Right renal cortex interstitium (tissue), 3 donors: ENCODE measurements at places on chromosomes 1 and 21. TPM values are rescaled to one million over a fixed set of nuclear protein-coding genes. Genes with fewer than 3 reads are reported as not detected.

Gene SPRR2E
- polyA plus RNA-seq: not detected

Gene NCF2
- 2.6 TPM for polyA plus RNA-seq

Gene ANKRD35
- 2.6 TPM for polyA plus RNA-seq

Gene CITED4
- polyA plus RNA-seq: 3.0 TPM

Gene CFAP107
- polyA plus RNA-seq: 0.82 TPM

- no peak for DNase-seq
Observed at GRCh38 chr1:93597709-93598108, 83.9 kb downstream of the BCAR3 start.

DNA sequence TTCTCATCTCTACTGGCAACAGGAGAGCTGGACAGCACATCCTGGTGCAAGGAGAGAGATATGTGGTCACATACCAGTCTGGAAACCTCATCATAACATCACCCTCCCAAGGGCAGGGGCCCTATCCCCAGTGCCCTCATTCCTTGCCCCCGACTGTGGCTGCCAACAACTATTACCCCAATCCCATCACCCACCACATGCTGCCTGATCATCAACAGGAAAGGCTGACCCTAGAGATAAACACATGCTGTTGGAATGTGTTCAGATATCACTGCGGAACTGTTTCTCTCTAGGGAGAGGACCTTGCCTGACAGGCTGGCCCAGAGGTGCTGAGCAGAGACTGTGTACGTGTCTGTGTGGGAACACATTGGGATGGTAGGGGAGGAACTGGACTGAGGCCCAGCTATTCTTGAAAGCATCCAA lies 4.5 kb upstream of the INKA2 start:
- DNase-seq: no peak

- no peak for DNase-seq
Observed at GRCh38 chr1:180627411-180627810, 4.4 kb upstream of the XPR1 start.

- no peak for DNase-seq
Observed at GRCh38 chr1:22841860-22842281, 130.8 kb downstream of the LACTBL1 start.

DNA sequence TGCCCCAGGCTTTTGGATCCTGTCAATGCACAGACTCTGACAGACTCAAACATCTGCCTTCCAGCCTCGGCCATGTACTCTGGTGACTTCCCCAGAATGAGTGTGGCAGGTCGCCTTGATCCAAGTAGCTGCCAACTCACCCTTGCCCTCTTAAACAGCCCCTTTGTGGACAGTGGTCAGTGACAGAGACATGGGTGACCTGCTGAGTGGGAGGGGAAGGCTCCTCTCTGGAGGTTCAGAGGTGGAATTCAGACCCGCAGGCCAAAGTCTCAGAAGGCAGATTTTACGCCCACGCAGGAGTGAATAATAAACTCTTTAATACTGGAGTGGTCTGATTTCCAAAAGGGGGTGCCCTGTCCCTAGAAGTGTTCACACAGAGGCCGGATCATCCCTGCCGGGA lies 63.5 kb downstream of the TLR5 start:
- DNase-seq: no peak

DNA sequence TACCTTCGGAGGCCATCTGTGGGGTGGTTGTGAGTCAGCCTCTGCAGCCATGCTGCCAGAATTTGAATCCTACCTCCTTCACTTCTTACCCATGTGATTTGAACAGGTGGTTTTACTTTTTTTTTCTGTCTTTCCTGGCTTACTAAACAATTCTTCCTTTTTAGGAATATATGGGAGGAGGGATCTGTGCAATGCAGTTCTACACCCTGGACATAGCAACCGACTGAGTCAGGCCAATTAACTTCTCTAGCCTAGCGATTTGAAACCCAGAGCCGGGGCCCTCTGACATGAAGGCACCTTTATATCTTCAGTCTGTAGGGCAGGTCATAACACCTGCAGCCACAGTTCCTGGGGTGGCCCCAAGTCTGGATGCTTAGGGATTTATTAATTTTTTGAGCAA lies 83.6 kb downstream of the ST6GALNAC3 start:
- DNase-seq: no peak

DNA sequence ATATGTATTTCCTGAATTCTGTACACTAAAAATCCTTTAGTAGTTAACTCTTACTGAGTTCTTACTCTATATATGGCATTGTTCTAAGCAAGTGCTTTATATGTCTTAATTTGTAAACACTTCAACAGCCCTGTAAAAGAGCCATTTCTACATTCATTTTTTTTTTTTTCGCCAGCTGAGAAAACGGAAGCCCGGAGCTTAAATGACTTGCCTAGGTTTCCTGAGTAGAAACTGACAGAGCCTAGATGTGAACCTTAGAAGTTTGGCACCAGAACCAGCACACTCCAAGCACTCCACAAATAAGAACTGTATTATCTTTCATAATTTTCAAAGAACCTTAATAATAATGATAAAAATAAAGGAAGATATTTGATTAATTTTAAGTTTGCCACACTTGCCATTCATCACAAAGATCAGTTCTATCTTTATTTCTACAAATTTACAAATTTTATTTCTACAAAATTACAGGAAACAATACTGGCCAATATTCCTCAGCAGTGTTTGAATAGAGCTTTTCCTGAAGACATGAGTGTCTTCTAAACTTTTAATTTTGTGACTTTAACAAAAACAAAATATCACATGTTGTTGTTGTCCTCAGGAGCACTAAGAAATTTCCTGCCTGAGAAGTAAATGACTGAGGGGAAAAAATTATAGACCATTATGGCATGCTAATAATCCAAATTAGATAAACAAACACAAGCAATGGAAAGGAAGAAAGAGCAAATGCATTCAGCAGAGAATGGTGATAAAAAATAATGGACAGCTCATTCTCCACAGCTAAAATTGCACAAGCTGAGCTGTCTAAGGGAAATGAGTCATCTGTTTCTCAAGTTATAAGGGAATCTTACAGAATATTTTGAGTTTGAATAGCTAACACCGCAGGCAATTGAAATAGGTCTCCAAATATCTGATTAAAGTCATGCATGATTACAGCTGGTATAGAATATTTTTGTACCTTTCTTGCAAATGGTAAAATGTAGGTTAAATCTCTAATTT lies 71.2 kb downstream of the DPYD start:
- peak; percentile 8 for DNase-seq

DNA sequence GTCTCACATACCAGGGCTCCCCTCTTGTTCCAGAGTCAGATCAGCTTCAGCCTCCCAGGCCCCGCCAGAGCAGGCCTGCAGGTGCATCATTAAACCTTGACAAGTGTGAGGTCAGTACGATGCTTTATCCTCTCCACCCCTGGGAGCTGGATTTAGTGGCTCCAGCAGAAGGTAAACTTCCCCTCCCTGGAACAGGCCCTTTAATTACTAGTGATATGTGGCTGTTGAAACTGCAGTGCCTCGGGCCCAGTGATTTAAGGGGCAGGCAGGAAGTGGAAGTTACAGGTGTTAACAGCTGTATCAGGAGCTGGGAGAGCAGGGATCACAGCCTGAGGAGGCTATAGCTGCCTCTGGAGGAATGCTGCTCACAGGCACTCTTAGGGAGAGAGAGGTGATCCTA lies 132.4 kb upstream of the KLHDC7A start:
- no peak for DNase-seq

GRCh38 chr1:32380057-32380456 lies 14.2 kb downstream of the BSDC1 start:
- DNase-seq: no peak

DNA sequence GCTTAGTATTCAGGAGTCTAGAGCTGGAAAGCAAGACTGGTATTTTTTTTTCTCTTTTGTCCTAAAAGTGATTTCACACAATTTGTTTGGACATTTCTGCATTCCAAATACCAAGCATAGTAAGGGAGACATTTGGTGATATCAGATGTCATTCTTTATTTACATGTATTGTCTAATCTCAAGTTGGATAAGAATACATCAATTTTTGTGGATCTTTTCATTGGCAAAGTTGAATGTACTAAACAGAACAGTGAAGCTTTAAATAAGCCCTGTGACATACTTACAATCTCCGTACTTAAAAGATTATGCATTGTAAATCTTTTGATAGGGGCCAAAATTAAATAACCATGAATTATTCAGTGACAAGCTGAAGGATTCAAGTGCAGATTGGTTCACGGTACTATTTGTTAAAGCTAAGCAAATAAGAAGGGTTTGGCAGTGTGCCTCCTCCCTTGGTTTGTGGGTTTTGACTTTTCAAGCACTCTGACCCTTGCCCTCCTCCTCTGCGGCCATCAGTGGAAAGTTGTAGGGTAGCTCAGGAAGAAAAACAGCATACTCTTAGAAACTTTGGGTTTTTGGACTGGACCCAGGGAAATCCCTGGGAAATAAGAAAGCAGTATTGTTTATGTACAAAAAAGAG lies 663.7 kb downstream of the ADGRL2 start:
- peak; percentile 61 for DNase-seq

DNA sequence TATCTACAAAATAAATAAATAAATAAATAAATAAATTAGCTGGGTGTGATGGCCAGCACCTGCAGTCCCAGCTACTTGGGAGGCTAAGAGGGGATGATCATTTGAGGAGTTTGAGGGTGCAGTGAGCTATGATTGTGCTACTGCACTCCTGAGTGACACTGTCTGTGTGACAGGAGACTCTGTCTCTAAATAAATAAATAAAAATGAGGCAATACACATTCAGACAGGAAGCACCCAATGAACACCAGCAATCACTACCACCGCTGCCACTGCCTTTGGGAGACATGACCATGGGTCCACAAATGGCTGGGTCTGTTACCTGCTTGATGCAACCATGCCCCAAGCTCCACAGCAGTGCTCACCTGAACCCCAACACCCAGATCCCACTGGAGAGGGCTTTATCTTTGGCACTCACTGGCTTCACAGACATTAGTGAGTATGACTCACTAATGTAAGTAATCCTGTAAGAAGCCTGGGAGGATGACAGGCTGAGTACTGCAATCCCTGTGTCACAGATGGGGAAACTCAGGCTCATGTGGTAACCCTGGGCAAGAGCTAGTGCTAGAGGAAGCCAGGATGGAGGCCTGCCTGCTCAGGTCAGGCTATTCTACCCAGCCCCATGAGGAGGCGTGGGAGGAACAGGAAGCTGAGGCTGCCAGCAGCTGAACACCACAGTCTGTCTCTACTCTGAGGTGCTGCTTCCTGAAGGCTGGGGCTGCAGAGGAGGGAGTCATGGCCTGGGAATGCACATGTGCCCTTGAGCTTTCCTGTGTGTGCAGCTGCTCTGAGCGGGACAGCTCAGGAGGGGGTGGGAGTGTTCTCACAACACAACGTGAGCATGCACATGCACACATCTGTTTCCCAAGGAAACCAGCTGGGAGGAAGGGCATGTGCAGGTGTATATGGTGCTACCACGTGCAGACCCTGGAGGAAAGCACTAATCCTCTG lies 43.0 kb downstream of the SLC9A1 start:
- no peak for DNase-seq

DNA sequence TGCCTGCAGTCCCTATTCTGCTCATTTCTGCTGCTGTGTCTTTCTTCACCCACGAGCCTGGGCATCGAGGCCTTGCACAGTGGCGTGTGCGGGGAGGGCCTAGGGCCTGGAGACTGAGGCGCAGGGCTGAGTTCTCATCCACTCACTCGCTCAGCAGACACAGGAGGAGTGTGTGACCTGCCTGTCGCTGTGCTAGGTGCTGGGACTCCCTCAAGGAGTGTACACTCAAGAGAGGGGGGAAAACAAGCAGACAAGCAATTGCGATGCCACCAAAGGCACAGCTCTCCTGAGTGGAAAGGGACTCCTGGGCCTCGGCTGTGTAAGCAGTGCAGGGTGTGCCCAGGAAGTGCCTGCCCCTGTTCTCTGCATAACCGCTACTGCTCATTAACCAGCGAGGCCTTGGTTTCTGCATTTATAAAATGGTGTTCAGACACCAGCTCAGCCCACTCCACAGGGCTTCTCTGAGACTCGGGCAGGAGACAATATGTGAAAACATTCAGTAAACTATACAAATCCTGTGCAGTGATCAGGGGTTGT lies 4.2 kb downstream of the RD3 start:
- no peak for DNase-seq

- no peak for DNase-seq
Observed at GRCh38 chr1:240824238-240824637, 212.3 kb upstream of the GREM2 start.

DNA sequence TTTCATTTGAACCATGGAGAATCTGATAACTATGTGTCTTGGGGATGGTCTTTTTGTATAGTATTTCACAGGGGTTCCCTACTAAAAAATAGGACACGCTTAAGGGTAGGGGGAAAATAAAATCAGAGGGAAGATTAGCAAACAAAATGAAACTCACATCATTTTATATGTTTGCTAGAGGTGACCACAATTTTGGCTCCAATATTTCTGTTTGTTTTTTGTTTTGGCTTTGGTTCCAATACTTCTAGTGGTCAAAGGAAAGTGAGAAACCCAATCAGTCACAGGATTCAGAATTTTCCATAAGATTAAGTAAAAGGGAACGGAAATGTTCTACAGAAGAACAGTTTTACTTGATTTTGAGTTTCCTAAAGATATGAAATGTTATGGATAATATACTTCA lies 42.3 kb upstream of the SSX2IP start:
- no peak for DNase-seq

DNA sequence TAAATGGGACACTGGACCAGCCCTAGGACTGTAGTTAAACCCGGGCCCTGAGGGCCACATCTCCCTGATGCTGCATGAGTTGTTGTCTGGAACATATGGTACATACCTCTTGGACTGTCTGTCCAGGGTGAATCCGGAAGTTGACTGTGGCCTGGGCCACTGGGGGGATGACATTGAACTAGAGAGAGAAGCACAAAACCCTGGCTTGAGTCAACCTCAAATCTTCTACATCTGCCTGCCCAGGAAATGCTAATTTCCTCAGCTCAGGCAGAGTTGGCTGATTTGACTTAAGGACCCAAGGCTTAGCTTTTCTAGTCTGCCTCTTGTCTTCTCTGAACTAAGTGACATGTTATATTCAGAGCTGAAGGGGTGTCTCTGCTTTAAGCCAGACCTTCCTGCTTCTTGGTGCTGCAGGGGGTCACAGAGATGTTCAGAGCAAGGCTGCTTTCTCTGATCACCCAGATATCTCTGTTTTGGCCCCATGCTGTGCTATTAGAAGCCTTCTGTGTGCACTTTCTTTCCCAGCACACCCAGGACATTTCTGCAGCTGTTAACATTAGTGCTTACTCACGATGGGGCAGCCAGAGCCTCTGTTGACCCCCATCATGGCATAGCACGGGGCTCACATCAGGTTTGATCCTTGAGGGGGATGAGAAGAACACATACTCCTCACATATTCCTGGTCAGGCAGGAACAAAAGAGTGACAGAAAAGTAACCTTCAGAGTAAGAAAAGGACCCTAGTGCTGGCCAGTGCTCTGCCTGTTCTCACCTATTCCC lies 9.6 kb downstream of the PM20D1 start:
- no peak for DNase-seq
